Spleen (tissue), 13 donors: ENCODE measurements at places on chromosomes 2 and 18. TPM values are rescaled to one million over a fixed set of nuclear protein-coding genes. Genes with fewer than 3 reads are reported as not detected.

Gene LBX2
- 1.8 TPM for polyA plus RNA-seq

Gene MCFD2
- polyA plus RNA-seq = 10.3 TPM

Gene SLC19A3
- 0.06 TPM for polyA plus RNA-seq

Gene SLC4A5
- 0.45 TPM for polyA plus RNA-seq

Gene SPATA3
- not detected for polyA plus RNA-seq

Gene GKN1
- not detected for polyA plus RNA-seq

Gene RAB11FIP5
- polyA plus RNA-seq = 42.9 TPM
